ENCODE measurements at places on chromosomes 12 and 14.
A peak's percentile ranks its signal among the peaks of the same experiment; 100 is the strongest.

- no peak for ATAC-seq
Observed at GRCh38 chr12:8887285-8887715, 27.0 kb upstream of the PHC1 start.

- peak; percentile 59 for ATAC-seq
Observed at GRCh38 chr12:76450690-76451089, 102.5 kb upstream of the BBS10 start.

DNA sequence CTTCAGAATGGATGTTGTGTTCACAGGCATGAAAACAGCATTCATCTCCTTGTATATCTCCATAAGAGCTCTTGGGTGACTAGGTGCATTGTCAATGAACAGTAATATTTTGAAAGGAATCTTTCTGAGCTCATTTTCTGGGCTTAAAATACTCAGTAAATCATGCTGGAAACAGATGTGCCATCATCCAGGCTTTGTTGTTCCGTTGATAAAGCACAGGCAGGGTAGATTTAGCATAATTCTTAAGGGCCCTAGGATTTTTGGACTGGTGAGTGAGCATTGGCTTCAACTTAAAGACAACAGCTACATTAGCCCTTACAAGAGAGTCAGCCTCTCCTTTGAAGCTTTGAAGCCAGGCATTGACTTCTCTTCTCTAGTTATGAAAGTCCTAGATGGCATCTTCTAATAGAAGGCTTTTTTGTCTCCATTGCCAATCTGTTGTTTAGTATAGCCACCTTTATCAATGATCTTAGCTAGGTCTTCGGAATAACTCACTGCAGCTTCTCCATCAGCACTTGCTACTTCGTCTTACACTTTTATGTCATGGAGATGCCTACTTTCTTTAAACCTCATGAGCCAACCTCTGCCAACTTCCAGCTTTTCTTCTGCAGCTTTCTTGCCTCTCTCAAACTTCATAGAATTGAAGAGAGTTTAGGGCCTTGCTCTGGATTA is 79.6 kb upstream of the PSMA6 start:
- ATAC-seq = no peak

- ATAC-seq = peak; percentile 12
Observed at GRCh38 chr14:20435582-20436362, at the start of gene KLHL33. Gene KLHL33 (minus strand): TSS chr14:20436166. CDS start chr14:20435811, 355 bp downstream.

GRCh38 chr14:91878274-91878673 is 10.9 kb upstream of the TC2N start:
- no peak for ATAC-seq

- no peak for ATAC-seq
Observed at GRCh38 chr12:108839018-108839889, 18.1 kb downstream of the SSH1 start.

DNA sequence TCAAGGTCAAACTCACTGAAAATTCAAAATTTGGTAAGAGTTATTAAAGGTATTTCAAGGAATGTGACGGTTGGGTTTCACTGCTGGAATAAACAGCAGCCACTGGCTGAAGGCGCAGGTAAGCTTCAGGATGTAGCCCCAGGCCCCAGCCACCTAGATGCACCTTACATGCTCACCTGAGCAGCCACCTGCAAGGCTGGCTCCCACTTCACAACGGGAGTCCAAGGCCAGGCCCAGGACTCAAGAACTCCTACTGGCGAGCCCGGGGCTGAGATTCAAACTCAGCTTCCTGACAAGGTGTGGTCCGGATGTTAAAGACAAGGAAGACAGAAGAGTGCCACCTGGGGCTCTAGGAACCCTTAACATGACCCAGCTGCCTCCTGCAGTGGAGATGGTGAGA is 78.4 kb downstream of the ITPK1 start:
- no peak for ATAC-seq

DNA sequence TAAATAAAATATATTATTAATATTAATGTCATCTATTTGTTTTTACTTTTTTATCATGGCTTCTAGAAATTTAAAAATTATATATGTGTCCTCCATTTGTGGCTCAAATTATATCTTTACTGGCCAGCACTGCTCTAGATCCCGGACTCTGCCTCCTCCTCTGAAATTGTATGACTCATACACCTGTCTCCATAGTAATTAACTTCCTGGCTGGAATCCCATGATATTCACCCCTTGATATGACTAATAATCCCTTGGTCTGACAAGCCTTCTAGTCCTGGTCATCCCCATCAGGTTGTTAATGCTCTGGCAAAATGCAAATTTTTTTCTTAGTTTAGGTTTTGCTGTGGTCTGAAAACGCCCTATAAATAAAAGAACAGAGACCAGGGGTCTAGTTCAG is 116.2 kb downstream of the BMP4 start:
- peak; percentile 81 for ATAC-seq

DNA sequence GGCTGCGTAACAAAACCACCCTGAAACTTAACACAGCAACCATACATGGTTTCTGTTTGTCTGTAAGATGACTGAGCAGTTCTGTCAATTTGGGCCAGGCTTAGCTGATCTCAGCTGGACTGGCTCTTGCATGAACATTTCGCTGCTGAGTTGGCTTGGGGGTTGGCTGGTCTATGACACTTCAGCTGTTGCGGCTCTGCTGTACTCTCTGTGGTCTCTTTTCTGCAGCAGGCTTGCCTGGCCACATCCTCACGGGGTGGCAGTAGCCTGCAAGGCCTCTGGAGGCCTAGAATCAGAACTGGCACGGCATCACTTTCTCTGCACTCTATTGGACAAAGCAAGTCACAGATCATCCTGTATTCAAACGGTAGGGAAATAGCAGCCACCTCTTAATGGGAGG is 216.2 kb downstream of the BCL11B start:
- ATAC-seq = peak; percentile 21

GRCh38 chr14:94921456-94921855 is 151.5 kb upstream of the GSC start:
- ATAC-seq = no peak

GRCh38 chr12:12527820-12528296 is 34.8 kb downstream of the DUSP16 start:
- peak; percentile 35 for ATAC-seq

- no peak for ATAC-seq
Observed at GRCh38 chr14:104048758-104049507, 36.6 kb upstream of the ASPG start.

GRCh38 chr14:99699861-99700260 is 15.8 kb downstream of the CYP46A1 start:
- ATAC-seq = no peak

- ATAC-seq = no peak
Observed at GRCh38 chr14:28612414-28612813, 154.2 kb upstream of the FOXG1 start.

GRCh38 chr12:115661112-115661511 is 616.4 kb downstream of the MED13L start:
- ATAC-seq = no peak

- ATAC-seq = no peak
Observed at GRCh38 chr12:49631336-49631907, 8.1 kb downstream of the PRPF40B start.

- ATAC-seq = peak; percentile 80
Observed at GRCh38 chr14:37584211-37585100, 10.6 kb downstream of the FOXA1 start.

GRCh38 chr14:26204728-26205479 is 392.9 kb downstream of the NOVA1 start:
- no peak for ATAC-seq

- ATAC-seq = no peak
Observed at GRCh38 chr12:12480074-12480473, 82.6 kb downstream of the DUSP16 start.

DNA sequence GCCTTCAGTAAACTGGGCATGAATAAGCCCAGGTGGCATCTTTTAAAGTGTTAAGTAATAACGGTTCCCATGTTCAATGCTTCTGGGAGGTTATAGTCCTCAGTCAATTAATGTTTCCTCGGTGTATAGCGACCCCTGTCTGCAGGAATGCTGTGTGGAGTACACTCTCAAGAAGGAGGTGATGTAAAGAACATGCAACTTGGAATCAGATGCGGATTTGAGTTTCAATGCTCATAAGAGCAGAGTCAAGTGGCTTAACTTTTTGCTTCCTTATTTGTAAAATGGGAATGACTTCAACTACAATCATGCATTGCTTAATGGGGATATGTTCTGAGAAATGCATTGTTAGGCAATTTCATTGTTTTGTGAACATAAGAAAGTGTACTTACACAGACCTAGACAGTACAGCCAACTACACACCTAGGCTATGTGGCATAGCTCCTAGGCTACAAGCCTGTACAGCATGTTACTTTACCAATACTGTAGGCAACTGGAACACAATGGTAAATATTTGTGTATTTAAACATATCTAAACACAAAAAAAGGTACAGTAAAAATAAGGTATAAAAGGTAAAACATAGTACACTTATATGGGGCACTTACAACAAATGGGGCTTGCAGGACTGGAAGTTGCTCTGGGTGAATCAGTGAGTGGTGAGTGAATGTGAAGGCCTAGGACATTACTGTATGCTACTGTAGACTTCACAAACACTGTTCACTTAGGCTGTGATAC is 6.7 kb upstream of the MRPS35 start:
- ATAC-seq = peak; percentile 91

- ATAC-seq = no peak
Observed at GRCh38 chr12:22731236-22731635, 106.3 kb downstream of the ETNK1 start.

DNA sequence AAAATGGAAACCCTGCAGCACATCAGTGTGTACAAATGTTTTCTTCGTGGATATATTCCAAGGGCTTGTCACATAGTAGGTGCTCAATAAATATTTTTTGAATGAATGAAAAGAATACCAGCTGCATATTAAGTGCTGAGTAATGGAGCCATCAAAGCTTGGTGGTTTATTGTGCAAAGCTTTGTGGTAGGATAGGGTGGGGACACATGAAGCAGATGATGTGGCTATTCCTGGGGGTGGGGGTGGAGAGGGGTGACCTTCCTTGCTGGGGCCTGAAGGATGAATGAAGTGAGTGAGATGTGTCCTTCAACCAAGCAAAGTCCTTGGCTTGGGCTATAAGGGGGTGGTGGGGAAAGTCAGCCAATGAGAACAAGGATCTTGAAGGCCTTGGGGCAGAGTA is 4.3 kb upstream of the KRT81 start:
- no peak for ATAC-seq

DNA sequence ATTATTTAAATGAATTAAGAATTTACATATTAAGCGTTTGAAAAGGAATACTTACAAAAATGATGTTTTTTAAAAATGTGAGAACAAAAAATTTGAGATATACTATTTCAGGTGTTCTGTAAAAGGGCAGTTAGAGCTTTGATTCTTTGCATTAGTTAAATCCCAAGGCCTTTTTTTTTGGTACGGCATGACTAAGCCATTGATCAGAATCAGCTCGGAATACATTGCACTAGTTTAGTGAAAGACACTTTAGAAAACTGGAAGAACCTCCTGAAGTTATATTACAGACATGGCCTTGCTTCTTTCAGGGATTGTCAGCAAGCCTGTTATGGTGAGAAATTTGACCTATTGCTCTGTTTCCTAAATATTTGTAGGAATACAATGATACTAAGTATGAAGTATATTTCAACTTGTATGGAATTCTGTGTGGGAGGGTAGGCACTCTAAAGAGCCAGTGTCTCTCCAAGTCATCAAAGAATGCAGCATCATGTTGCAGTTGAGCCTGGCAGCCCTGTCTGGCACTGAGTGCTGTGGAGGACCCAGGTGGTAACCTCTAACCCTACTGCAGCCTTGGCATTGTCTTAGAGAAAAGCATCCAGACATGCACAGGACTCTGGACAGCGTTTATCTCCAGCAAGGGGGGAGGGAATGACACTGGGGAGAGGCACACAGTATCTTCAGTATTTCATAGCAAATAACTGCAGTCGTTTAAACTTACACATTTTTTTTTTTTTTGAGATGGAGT is 1.5 kb downstream of the KLC1 start:
- ATAC-seq = no peak

DNA sequence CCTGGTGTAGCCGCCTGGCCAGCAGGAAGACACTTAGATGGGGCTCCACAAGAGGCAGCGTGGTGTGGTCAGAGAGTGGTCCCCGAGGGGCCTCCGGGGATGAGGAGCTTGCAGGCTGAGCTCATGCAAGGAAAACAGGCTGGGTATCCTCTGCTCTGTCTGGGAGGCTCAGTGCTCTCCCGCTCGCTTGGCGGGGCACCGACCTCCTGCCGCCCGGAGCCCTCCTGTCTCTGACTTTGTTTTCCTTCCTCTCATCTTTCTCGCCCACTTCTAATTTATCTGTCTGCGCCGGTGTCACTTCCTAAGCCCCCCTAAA is 31.3 kb upstream of the DLK1 start:
- ATAC-seq = no peak

GRCh38 chr12:123067654-123068053 is 83.2 kb downstream of the PITPNM2 start:
- no peak for ATAC-seq

- ATAC-seq = no peak
Observed at GRCh38 chr12:90908465-90908864, 46.5 kb downstream of the CCER1 start.

- ATAC-seq = no peak
Observed at GRCh38 chr12:131764738-131765137, 53.8 kb downstream of the SFSWAP start.

DNA sequence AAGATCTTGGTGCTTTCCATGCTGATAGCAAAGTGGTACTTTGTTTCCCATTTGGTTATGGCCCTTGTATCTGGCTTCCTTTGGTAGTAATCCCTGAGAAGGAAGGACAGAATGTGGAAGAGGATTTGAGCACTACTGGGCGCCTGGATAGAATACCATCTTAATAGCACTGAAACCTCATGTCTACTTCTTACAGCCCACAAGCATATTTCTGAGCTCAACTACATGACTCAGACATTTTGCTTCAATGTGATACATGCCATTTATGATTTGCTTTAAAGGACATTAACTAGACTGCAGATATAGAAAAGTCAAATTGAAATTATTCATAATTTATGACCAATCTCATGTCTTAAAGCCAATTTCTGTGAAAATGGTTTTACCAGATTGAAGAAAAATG is 80.4 kb downstream of the LIN7A start:
- ATAC-seq = no peak

DNA sequence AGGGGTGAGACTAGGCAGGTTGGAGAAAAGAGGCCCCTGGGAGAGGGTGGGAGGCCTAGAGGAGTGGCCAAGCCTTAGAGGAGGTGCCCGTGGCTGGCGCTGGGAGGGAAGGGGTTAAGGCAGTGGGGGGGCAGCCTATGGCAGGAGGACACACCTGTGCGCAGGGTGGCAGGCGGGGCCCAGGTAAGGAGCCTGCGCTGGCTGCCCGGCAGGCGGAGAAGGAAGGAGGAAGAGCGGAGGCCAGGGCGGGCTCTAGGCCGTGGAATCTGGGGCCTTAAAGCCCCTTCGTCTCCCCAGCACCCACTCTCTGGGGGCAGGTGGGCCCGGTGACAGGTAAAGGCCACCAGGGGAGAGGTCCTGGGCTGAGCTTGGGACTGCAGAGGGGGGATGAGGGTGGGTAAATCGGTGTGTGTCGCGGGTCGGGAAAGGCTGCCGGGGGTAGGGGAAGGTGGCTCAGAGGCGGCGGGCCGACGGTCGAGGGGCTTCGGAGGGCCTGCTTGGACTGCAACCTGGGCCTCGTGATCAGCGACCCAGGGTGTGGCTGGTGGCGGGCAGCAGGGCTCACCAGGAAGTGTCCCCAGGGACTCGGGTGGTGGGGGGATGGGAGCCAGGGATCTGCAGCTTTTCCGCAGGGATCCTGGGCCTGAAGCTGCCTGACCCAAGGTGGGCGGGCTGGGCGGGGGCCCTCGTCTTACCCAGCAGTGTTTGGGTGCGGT is 7.3 kb downstream of the PHB2 start:
- ATAC-seq = peak; percentile 85

- ATAC-seq = peak; percentile 36
Observed at GRCh38 chr12:51028126-51028812, 2.1 kb upstream of the SLC11A2 start.

- ATAC-seq = no peak
Observed at GRCh38 chr14:55085060-55085660, 33.7 kb downstream of the MAPK1IP1L start.

- ATAC-seq = no peak
Observed at GRCh38 chr12:90071996-90072395, 363.4 kb upstream of the ATP2B1 start.

- ATAC-seq = no peak
Observed at GRCh38 chr14:55530464-55530863, 49.5 kb upstream of the KTN1 start.
